PC-9 (cell line): ENCODE measurements at places on chromosomes 12 and 14. TPM values are rescaled to one million over a fixed set of nuclear protein-coding genes. Genes with fewer than 3 reads are reported as not detected.

GRCh38 chr12:90013409-90013808 lies 304.8 kb upstream of the ATP2B1 start:
- no peak for DNase-seq

DNA sequence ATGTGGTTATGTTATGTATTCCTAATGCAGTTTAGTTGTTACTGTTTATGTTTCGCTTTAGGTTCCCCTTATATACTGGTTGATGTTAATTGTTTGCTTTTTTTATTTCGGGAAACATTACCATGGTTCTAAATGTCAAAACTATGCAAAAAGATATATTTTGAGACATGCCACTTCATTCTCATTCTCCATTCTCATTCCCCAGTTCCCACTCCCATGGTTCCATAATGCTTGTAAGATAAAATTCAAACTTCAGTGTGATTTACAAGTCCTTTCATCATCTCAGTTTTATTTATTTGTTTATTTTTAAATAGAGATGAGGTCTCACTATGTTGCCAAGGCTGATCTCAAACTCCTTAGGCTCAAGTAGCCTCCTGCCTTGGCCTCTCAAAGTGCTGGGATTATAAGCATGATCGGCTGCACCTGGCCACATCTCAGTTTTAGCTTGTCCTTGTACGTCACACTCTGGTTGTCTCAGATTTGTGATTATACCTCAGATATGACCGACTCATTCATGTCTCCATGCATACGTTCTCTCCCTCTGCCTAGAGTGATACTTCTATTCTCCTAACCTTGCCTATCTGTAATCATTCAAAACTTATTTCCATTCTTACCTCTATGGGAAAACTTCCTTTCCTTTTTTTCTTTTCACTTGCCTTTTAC lies 407.8 kb upstream of the RGS6 start:
- no peak for DNase-seq

Gene NANOG
- total RNA-seq, result not detected in 2 replicates

DNA sequence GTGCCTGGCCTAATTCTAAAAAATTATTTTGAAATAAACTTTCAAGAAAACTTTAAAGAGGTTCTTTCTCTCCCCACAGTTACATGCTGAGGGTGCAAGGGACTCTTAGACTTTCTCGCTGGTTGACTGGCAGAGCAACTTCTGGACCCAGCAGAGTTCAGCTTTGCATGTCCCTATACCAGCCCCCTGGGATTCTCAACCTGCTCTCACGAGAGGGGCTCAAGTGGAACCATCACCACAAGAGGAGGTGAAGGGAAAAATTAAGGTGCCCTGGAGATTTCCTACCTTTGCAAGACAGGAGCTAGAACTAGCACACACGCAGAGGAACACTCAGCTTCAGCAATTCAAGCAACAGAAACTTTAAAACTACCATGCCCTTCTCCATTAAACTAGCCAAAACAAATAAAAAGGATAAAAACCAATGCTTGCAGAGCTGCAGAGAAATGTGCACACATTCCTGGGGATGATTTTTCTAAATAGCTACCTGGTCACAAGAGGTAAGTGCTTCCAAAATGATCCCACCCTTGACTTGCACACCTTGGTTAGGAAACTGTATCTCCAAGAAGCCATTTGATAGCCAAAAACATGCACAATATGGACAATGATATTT lies 2.5 kb downstream of the HVCN1 start:
- no peak for DNase-seq

DNA sequence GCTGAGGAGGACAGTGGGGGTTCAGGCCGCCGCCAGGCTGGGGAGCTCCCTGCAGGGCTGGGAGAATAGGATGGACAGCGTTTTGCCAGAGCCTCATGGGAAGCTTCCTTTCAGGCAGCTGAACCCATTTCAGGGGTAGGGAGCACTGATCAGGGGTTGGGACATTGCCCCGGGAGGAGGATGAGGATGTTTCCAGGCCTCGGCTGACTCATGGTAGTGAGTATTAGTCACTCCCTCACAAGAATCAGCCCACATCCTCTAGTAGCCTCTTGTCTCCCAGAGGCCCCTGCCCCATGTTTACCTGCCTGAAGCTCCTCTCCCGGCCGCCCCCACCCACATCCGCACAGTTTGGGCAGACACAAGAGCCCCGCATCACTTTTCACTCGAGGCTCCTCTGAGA lies 89.8 kb downstream of the ZFP36L1 start:
- peak; percentile 74 for DNase-seq

DNA sequence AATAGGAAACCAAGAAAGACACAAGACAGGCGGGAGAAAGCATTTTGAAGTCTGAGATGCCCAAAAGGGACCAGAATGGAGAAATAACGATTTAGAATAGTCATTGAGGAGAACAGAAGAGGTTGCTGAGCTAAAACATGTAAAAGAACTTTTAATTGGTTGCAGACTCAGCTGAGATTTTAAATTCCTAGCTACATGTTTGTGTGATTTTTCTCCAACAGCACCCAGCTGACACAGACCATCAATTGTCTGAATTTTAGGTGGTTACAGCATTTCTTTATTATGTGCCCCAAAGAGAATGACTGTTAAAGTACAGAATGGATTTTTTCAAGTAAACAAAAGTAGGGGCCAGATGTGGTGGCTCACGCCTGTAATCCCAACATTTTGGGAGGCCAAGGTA lies 50.3 kb downstream of the BAZ1A start:
- DNase-seq, result no peak

DNA sequence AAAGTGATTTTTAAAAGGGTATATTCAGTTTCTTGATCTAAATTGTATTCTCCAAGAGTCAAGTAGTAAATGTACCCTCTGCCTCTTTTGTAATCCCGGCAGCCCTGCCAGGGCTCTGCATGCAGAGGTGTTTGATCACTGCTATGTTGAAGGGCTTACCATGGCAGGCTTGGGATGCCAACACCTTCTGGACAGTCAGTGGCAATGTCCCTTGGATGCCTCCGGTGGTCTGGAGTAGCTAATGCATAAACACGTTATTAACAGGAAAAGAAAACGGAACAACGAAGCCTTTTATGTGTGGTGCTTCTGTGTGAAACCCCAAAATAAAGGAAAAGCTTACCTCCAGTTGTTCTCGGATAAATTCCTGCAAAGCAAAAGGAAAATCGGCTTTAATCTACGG lies 19.9 kb downstream of the EIF2B2 start:
- no peak for DNase-seq

GRCh38 chr12:4771960-4772566 lies 51.9 kb downstream of the GALNT8 start:
- DNase-seq, result no peak

DNA sequence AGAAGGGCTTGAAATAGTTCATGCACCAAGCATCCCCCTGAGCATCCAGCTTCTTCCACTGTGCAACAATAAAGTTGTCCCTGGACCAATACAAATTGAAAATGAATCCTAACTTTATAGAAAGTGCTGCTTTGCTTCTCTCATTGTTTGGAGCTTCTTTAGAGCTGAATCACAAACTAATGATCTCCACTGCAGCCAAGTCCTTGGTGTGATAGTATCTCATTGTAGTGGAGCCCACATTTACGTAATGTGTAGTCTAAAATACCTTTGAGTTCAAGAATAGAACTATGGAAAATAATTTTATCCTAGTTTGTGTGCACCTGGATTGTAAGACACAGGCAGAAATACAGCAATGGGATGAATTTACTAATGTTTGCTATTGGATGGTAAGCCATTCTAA lies 319.9 kb downstream of the EGLN3 start:
- no peak for DNase-seq

DNA sequence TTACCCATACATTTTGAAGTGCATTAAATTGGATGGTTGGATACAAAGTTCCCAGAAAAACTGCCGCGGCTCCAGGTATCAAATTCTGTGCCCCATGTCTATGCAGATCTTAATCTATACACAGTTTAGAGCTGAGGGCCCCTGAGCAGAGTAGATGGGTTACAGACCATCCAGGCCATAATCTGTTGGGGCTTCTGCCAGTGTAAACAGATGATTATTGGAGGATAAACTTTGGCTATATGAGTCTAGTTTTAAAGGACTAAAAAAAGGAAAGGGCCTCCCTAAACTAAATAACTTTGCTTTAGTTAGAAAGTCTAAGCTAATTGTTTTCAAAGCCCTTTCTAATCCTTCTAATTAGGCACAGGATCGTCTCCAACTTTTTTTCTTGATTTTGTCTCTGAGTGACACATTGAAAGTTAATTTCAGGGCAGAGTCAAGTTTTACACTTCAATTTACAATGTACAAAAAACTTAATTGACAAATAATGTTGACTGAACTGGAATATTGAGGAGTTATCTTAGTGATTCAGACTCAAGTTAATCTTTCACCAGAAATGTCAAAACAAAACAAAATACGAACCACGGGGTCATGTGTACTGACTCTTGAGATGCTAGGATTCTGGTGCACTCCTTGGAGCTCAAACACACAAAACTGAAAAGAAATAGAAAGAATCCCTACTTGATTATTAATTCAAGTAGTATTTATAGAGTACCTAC lies 133.9 kb upstream of the SCAF11 start:
- no peak for DNase-seq

DNA sequence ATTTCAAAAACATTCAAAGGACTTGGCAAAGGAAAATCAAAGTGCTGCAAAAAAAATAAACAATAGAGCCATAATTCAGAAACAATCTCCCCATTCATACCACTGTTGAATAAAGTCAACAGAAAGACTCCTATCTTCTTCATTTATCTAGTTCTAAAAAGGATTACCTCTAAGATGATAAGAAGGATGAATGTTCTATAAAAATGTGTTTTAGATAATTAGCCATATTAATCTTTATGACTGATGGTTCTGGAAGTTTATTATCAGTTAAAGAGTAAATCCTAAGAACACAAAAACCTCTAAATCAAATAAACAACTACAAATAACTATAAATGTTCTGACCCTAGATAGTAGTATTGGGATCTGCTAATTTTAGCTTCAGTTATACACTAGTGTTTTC lies 37.8 kb upstream of the CDKL1 start:
- DNase-seq, result no peak

- DNase-seq, result no peak
Observed at GRCh38 chr14:88181072-88181471, 142.0 kb downstream of the KCNK10 start.

Gene REP15
- total RNA-seq, result 0.63 and 1.4 TPM in 2 replicates

DNA sequence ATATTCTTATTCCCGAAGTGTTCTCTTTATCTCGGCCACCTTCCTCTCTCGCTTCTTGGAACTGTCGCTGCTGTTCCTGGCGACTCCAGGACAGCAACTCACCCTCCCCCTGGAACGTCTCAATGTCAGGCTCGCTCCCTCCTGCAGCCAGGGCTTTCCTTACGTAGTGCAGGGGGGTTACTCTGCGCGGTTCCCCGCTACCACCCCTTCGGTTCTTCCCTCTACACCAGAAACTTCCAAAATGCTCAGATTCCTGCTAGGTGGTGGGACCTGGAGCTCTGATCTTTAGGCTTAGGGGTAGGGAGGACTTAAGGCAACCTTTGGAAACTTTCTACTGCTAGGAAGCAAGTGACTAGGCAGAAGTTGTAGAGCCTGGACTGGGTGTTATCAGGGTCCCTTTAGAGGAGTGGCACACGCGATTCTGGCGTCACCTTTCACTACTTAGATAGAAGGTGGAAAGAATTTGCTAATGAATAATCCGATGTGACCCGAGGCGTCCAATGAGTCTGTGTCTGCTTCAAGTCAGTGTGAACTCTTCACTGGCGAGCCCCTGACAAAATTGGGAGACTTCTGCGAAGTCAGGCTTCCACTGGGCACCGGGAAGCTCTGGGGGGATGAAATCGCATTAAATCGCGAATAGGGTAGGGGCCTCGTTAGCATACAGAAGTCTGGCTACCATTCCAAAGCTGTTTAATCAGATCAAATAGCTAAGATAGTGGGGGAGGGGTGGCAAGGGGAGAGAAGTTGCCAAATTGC lies 900 bp upstream of the DPF3 start:
- no peak for DNase-seq

Gene LRTM2
- total RNA-seq, result not detected in 2 replicates

DNA sequence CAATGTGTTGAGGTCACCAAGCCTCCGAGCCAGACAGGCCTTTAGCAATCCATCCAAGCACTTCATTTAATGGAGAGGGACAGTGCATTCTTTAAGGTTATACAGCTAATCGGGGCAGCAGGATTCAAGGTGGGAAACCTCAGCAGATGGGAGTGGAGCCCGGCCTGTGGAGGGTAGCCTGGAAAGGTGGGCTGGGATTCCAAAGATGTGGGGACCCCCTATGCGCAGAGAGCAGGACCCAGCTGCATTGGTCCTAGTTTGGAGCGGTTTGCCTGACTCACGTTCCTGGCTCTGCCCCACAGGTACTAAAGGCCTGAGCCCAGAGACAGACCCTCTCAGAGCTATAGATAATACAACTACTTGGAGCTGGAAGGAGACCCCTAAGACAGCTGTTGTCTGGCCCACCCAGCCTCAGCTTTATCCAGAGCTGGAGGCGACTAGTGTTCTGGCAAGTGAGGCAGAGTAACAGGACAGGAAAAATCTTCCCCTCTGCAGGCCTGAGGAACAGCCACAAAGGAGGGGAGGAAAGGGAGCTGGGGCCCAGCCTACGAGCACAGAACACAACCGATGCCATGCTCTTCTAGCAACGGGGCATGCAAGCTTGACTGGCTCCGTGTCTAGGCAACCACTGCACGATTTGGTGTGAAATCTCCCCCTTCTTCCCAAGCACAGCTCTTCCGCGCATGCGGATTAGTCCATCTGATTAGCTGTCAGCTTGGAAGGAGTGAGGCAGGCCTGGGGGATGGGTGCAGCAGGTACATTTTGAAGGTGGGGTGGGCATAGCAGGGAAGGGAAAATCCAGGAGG lies 1.1 kb upstream of the MYH7 start:
- DNase-seq, result no peak

DNA sequence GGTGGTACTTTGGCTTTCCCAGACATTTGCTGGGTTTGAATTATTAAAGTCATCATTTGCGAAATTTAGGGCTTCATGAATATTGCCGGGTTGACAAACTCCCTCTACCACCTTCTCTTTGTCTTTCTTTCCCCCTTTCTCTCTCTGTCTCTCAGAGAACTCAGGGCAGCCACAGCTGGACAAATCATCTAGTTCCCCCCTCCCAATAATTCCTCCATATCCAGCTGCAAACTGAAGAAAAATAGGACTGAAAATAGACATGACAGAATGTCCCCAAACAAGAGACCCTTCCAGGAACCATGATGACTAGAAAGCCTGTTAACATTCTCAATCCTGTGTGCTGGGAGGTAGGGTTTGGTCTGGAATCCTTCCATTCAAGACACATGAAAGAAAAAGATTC lies 67.1 kb upstream of the TBX5 start:
- DNase-seq, result no peak

DNA sequence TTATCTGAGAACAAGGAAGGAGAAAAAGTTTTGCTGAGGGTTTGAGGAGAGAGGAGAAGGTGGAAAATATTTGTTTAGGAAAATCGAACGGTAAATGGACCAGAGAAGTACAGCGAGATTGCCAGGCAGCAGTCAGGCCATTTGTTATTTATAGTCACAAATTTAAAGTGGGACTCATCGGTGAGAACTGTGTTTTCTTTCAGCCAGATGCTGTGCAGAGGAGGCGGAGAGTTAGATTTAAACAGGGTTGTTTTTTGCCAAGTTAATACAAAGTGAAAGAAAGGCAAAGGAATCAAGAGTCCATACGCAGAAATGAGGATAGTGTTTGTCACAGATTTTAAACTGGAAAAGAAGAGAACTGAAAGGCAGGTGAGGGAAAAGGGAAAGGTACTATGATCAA lies 200.6 kb upstream of the CNOT2 start:
- DNase-seq, result no peak

GRCh38 chr14:96231526-96232130 lies 24.4 kb upstream of the BDKRB1 start:
- DNase-seq, result no peak
